Vagina (tissue), 2 donors: ENCODE measurements at places on chromosomes 1 and 21.

GRCh38 chr1:3968851-3969250, 68.8 kb upstream of the C1orf174 start:
- no peak for DNase-seq

- DNase-seq: no peak
These were observed 38.9 kb downstream of the EPHB2 start for GRCh38 chr1:22749503-22749902.

GRCh38 chr1:114609026-114609425, 27.6 kb upstream of the BCAS2 start:
- DNase-seq: no peak

GRCh38 chr1:197439708-197440280, 171.7 kb downstream of the CRB1 start:
- no peak for DNase-seq

GRCh38 chr21:44636209-44637017, 743 bp upstream of the KRTAP10-10 start:
- DNase-seq: peak; percentile 71

DNA sequence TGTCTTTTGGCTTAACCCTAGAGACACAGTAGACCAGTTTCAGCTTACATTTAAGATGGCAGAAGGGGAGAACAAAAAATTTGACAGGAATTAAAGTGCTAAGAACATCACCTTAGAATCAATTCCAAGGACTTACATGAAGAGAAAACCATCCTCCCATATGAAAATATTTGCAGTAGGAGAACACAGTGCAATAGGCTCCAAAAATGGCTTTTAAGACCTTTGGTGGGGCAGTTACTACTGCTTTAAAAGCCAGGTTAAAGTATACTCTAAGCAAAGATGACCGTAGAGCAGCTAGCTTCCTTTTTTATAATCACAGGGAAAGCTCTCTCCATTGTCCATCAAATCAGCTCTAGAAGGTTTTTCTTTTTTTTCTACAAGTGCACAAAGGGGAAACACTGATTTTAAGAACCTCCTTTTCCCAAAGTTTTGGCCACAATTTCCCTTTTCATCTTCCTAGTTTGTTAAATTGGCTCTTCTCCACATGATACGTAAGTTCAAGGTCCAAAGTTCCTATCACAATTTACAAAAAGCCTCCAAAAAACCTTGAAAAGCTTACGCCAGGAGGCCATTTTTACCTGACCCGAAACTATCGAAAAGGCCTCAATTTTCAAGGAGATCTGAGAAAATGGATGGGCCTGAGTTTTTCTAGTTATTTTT, 3.3 kb downstream of the TXNIP start:
- DNase-seq: no peak

DNA sequence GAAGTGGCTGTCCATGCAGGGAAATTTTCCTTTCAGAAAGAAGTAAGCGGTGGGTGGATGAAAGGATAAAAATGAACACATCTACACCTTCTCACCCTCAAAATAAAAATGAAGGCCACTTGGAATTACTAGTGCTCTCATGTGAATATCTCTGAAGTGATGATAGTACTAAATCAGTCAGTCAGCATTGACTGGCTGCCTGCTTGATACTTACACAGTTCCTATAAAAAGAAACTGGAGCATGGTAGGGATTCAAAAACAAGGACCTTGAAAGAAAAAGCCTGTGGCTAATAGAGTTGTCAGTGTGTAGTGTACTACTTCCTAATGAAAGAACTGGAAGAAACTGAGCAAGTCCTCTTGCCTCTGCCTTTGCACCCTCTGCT, 239.7 kb downstream of the HLX start:
- DNase-seq: no peak

GRCh38 chr1:32864375-32865019, 6.2 kb downstream of the FNDC5 start:
- no peak for DNase-seq

GRCh38 chr1:214067397-214067796, 79.6 kb downstream of the PROX1 start:
- DNase-seq: no peak

- no peak for DNase-seq
These were observed at the start of gene ARL8A for GRCh38 chr1:202144402-202145067. Gene ARL8A, minus strand, starts transcription at chr1:202144737. Its CDS starts 165 bp downstream, at chr1:202144572.

DNA sequence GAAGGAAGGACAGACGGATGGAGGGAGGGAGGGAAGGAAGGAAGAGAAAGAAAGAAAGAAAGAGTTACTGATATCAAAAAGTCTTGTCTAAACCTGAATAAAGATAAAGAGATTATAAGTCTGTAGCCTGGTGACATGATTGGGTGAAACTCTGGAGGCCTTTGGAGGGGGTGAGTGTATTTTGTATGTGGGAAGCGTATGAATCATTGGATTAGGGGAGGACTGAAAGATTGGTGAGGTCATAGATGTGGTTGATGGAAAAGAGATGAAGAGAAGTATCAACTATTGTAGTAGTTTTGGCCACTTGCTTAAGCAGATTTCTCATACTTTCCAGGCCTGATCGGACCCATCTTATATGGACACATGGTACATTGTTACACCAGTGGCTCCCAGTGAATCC, 11.5 kb upstream of the KCNJ6 start:
- DNase-seq: no peak

- DNase-seq: no peak
These were observed 386.1 kb downstream of the RWDD3 start for GRCh38 chr1:95620076-95620475.

DNA sequence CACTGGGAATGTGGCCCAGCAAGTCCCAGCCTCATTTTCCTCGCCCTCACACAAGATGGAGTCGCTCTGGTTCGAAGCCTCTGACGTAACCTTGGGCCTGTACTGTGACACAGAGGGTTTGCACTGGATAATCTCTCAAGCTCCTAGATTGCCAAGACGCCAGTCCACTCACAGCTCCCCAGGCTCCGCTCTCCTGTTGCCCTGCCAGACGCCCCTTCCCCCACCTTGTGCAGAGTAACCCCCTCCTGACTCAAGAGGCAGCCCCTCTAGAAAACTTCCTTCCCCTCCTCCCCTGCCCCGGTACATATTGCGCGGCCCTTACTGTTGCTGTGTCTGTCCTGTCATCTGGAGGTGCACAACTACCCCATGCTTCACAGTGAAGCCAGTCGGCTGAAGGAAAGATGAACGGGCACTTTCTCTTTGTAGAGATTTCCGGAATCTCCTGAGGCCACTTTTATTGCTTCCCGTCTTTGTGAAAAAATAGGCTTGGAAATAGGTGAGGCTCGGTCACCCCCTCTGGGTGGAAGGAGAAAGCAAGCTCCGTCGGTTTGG, 981 bp upstream of the KIAA1614 start:
- no peak for DNase-seq

DNA sequence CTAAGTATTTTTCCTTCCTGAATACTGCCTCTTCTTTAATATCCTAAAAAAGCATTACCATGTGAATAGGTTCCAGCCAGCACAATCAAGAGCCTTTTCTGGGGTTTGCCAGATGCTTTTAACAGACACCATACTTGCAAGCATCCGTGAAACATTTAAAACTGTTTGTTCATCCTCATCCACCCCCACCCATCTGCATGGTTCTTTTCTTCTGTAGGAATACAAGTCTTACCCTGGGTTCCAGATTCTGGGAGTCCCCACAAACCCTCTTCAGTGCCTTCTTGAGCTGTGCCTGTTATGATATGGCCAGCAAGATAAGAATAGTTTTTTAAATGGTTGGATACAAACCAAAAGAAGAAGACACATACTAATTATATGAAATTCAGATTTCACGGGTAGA, 354.9 kb upstream of the PLXNA2 start:
- DNase-seq: no peak

DNA sequence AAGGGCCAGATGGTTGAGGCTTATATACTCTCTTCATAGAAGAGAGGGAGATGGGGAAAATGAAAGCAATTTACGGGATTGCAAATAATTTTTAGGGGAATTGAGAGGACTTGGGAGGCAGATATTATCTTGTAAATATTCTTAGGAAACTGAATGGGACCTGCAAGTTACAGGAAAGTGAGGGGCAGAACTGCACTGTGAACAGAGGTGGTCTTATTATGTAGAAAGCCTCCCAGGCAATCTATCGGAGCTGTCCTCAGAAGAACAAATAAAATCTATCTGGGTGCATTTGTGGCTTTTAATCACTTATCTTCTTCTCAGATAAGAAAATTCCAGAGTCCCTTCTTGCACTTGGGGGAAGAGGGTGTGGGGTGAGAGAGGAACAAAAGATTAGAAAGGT, 223.5 kb downstream of the RHOU start:
- no peak for DNase-seq

DNA sequence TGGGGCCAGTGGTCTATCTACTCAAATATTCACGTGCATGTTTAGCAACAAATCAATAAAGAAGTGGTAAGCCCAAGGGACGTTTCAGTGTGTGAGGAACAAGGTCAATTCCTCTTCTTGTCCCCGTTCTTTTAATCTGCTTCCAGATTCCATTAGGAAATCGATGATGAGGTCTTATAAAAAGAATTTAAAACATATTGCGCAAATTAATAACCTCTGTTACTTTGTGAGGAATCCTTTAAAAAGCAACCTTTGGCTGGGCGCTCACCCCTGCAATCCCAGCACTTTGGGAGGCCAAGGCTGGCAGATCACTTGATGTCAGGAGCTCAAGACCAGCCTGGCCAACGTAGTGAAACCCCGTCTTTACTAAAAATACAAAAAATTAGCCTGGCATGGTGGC, 113.0 kb upstream of the TMPRSS2 start:
- DNase-seq: no peak

- no peak for DNase-seq
These were observed 21.5 kb downstream of the FGGY start for GRCh38 chr1:59318271-59318860.

- no peak for DNase-seq
These were observed 370.5 kb upstream of the PBX1 start for GRCh38 chr1:164188497-164188896.

DNA sequence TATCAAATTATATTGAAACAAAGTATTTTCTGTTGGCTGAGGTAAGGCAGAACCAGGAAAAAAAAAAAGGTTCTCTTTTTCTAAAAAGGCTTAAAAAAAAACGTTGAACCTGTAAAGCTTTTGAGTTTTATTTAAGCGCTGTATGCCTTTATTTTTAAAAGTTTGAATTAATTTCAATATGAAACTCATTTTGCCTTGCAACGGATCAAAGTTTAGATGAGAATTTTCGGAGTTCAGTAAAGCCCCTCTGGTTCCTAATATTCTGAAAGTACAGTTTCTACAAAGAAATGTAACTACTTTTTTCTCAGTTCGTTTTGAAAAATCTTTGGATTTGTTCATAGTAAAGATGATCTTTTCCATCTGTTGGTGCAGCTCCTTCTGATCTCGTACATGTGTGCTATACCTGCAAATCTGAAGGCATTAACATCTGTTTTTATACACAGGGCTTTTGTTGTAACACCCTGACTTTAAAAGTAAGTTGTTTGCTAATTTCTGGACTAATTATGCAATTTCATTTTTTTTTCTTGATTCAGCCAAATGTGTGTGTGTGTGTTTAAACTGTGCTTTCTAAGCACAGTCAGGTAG, 1.7 kb downstream of the ZBTB18 start:
- DNase-seq: no peak

DNA sequence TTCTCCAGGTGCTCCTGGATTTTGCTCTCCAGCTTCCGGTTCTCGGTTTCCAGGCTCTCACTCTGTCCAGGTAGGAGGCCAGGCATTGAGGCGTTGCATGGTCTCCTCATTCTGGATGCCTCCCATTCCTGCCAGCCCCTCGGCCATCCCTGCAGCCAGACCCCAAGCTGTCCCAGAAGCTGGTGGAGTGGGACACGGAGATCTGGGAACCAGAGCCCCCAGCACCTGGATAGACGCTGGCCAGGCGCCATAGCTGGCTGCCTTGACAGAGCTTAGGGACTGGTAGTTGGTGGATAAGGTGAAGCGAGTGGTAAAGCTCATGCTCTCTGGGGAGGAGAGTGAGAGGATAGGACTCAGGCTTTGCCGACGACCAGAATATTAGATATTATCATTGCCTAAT, 29.6 kb downstream of the RAP1A start:
- no peak for DNase-seq

- no peak for DNase-seq
These were observed 65.8 kb upstream of the RAB4A start for GRCh38 chr1:229204921-229205777.

DNA sequence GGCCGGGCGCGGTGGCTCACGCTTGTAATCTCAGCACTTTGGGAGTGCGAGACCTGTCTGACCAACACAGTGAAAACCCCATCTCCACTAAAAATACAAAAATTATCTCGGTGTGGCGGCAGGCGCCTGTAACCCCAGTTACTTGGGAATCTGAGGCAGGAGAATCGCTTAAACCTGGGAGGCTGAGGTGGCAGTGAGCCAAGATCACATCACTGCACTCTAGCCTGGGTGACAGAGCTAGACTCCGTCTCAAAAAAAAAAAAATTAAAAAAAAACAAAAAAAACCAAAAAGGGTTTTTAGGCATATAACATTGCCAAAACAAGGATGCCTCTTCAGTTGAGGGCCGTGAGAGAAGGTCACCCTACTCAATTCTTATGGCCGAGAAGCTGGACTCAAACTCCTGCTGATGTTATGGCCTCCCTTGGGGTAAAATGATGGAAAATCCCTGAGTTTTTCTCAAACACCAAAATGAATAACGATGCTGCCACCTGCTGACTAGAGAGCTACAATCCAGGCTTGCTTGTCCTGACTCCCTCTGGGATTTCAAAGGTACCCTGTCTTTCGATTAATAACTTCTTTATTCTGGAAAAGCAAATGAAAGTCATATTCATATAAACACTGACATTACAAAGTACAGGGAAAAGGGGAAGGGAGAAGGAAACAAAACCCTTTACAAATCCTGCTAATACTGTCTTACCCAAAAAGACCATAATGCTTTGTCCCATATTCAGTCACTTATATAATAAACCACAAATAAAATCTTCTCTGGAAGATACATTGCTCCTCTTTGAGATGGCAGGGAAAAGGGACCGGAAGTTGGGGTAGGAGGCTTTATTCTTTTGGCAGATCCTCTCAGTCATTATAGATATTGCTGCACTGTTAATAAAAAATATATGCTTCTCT, 10.7 kb downstream of the RAB42 start:
- DNase-seq: no peak

DNA sequence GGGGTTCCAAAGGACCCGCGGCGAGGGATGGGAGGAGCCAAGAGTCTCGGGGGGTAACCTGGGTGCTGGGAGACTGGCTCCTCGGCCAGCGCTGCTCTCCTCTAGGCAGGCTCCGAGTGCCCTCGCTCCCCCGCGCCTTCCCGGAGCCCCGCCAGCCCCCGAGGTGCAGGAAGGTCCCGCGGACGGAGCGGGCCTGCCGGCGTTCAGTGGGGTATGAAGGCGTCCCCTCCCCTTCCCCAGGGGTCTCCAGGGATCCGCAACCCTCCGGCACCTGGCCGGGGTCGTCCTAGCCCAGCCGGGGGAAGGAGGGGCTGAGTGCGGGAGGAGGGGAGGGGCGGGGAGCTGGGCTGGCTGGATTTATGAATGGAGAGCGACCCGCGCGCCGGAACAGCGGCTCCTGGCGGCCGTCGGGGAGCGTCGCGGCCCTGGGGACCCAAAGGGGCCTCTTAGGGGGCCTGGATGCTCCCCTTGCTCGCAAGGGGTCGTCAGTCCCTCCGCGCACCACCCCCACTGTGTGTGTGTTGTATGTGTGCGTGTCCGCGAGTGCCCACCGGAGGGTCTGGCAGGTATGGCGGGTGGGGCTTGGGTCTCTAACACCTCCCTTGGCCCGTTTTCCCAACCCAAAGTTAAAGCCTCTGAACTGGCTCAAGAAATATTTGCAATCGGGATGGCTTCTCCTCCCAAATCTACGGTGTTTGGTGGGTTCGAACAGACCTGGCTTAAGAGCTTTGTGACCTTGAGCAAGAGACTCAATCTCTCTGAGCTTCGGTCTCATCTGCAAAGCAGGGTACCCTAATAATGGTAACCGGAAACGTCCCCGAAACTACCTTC, 642 bp downstream of the HCRTR1 start:
- no peak for DNase-seq

- no peak for DNase-seq
These were observed 99.8 kb downstream of the UCK2 start for GRCh38 chr1:165927169-165927568.

- DNase-seq: no peak
These were observed 14.6 kb downstream of the SIPA1L2 start for GRCh38 chr1:232615306-232615800.
